ENCODE measurements at places on chromosomes 3 and 15. TPM values are rescaled to one million over a fixed set of nuclear protein-coding genes. Genes with fewer than 3 reads are reported as not detected.

- peak; percentile 71 for DNase-seq
Observed at GRCh38 chr15:67607959-67608637, 65.6 kb downstream of the MAP2K5 start.

Gene CKMT1B
- total RNA-seq: 227 TPM

GRCh38 chr3:172675441-172676193 lies 35.2 kb downstream of the NCEH1 start:
- no peak for DNase-seq

DNA sequence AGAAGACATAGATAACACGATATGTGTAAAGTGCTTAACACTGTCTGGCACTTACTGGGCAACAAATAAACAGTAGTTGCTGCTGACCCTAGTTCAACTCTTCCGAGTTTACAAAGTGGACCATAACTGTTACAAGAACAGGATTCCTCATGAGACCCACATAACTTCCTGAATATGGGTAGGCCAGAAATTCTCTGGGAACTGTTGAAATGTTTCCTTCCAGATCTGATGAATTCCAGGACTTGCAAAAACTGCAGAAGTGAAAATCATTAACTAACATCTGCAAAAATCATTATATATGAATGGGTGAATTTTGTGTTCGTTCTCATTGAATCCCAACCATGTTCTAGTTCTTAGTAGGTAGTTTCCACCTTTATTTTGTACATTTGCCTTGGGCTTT lies 181.7 kb upstream of the MME start:
- no peak for DNase-seq

Gene STAB1
- 41.1 TPM for total RNA-seq

DNA sequence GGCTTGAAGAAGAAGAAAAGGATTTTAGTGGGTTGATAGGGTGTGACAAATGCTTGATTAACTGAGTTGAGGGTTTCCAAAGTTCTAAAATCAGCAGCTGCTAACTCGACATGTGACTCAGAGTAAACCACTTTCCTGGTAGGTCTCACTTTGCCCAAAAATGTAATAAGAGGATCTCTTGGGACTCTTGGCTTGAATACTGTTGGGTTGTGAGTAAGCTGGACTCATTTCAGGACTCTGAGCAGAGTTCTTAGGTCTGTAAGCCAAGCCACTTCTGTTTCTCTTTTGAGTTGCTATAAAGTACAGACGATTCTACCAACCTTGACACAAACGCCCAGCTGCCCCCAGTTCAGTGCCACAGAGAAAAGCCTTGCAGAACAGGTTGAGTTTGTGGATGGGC lies 241.1 kb downstream of the ZNF621 start:
- no peak for DNase-seq

DNA sequence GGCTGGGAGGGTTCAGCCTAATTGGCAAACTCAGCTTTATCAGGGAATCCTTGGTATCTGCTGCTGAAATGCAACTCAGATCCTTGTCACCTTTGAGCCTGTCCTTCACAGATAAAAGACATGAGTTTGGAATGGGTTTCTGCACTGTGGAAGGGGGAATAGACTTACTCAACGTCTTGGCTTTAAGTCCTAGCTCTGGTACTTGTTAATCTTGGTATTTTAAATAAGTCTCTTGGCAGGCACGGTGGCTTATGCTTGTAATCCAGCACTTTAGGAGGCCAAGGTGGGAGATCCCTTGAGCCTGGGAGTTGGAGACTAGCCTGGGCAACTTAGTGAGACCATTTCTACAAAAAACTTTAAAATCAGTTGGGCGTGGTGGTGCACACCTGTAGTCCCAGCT lies 55.1 kb upstream of the ATOSA start:
- DNase-seq: no peak

Gene ZNF774
- total RNA-seq: 13.7 TPM

Gene KBTBD13
- total RNA-seq: not detected

DNA sequence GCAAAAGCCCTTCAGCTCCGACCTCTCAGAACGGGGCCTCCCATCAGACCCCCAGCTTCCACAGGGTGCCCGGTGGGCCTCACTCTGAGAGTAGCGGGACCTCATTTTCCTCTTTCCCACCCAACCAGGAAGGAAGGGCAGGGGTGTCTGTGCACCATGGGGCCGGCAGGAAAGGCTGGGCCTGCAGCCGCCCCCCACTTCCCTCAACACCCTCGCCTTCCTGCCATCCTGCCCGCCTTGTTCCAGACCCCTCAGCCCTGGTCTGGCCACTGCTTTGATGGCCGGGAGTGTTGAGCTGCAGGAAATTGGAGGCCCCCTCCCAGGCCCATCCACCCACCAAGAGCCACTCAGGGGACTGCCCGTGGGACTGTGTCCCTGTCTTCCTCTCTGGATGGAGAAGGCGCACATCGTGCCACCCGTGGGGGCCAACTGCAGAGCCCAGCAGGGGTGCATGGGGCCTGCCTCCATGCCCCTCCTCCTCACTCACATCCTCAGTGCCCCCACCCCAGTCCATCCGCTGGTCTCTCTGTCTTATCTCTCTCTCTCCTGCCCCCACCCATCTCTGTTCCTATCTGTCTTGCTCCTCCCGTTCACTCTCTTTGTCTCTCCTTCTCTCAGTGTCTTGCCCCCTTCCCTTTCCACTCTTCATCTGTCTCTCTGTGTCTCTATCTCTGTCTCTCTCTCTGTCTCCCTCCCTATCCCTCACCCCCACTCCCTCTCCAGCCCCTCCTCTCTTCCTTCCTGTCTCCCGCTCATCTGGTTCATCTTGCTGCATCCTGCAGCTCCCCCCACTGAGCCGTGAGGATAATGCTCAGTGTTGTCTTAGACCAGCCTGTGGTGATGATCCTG lies 1.8 kb upstream of the PLXND1 start:
- DNase-seq: no peak

DNA sequence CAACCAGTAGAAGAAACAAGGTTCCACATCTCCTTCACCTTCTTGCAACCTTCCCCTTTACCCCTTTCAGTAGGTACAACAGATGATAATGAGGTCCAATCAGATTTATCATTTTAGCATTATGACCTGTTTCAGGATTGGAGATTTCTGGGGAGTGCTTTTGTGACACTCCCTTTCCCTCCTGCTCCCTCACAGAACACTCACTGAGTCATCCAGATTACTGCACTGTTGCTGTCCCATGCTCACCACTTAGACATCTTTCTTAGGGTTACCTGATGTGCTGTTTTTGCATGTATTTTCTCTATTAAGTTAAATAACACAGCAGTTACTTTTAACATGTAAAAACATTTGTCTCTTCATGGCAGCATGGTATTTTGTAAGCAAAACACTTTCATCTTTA lies 118.5 kb downstream of the MFSD1 start:
- no peak for DNase-seq

DNA sequence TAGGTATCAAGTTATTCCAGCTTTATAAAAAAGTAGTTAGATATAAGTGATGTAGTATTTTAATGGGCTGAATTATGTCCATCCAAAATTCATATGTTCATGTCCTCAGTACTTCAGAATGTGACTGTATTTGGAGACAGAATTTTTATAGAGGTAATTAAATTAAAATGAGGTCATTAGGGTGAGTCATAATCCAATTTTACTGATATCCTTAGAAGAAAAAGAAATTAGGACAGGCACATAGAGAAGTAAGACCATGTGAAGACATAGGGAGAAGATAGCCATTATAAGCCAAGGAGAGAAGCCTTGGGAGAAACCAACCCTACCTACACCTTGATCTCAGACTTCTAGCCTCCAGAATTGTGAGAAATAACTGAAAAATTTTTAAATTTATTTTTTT lies 30.3 kb downstream of the RAP2B start:
- no peak for DNase-seq

DNA sequence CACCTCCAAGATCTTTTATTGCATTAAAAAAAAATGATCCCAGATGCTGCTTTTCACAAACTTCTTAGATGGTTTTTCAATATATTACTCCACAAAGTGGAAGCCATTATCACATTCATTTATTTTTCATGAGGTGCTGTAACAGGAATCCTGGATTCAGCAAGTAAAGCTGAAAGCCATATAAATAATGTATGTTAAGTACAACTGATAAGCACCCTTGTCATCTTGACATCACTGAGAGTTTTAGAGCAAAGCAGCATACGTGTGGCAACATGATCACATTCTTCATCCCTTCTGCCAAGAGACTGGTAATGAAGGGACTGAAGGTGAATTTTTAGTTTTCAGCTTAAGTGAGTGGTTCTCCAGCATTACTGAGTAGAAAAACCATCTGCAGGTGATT lies 44.9 kb upstream of the LRRFIP2 start:
- DNase-seq: no peak

- DNase-seq: no peak
Observed at GRCh38 chr15:41465822-41466421, 27.8 kb upstream of the ITPKA start.

DNA sequence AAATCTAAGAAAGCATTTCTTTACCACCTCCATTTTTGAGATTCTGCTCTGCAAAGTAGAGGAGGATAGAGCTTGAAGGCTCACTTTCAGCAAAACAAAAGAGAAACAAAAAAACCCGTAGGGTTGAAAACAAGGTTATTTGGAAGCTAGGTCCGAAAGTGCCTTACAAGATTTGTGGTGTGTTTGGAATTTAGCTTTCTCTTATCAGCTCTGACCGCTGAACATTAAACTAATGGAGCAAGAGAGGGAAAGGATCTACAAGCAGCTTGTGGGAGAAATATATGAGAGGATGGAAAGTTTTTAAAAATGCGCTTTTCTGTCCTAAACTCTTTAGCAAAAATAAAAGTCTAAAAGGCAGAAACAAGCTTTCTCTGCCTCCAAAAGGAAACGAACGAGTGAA lies 545.5 kb downstream of the NTRK3 start:
- no peak for DNase-seq

DNA sequence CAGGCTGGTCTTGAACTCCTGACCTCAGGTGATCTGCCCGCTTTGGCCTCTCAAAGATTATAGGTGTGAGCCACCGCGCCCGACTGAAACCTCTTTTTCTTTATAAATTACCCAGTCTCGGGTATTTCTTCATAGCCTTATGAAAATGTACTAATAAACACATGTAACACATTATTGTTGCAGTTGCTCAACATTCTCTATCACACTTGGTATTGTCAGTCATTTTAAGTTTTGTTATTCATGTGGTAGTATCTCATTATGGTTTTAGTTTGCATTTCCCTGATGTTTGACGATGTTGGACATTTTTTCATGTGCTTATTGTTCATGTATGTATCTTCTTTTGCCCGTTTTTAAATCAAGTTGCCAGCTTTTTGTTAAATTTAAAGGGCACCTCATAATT lies 109.7 kb downstream of the TCF12 start:
- DNase-seq: no peak

- DNase-seq: no peak
Observed at GRCh38 chr3:133441867-133442270, 42.0 kb downstream of the BFSP2 start.

DNA sequence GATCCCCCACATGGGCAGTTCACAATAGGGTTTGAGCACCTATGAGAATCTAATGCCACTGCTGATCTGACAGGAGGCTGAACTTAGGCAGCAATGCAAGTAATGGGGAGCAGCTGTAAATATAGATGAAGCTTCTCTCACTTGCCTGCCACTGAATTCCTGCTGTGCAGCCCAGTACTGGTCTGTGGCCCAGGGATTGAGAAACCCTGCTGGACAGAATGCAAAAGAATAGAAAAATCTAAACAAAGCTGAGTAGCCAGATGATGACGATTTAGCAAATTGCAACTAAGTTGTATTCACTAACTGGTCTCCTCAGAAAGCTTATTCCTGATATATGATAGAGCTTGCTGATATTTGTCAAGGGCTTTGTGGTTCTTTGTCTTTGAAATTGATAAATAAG lies 34.3 kb upstream of the APH1B start:
- DNase-seq: no peak

- no peak for DNase-seq
Observed at GRCh38 chr3:75237477-75237876, 426.7 kb upstream of the FRG2C start.

DNA sequence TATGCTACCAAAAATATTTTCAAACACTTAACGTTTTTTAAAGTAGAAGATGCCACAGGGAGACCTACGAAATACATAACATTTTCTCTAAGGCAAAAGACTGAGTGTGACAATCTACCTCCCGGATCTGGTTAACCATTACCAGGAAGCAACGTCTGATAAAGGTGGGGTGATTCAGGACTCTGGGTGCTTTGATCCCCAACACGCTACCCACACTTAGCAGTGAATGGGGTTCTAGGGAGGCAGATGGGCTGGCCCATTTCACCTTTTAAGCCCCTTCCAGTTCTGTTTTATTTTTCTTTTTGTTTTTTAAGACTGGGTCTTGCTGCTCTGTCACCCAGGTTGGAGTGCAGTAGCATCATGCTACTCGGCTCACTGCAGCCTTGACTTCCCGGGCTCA lies 39.5 kb downstream of the EIF4E3 start:
- DNase-seq: no peak

Gene SCAANT1
- total RNA-seq: not detected

DNA sequence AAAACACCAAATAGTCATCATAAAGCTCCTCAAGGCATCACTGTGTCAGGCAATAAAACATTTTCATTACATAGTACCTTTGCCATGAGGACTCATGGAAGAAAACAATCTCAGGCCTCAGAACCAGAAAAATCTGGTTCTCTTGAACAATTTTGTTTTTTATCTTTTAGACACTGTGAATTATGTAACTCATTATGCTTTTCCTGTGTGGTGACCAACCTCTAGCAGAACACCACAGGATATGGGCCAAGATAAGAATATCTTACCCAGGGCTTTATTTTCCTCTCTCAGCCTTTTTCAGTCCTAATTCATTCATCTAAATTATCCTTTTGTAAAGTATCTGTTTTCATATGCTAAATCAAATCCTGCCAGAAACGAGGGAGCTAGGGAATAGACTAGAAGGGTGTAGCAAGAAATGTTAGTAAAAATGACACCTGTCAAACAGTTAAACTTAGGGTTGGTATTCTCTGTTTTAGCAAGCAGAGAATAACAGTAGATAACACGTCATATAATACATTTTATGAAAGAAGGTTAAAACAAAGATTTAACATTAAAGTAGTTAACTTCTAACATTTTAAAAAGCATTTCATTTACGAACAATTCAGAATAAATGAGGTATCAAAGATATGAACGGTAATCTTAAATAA lies 111.1 kb downstream of the FBXL22 start:
- DNase-seq: no peak

GRCh38 chr3:4508048-4508981 lies 15.2 kb downstream of the ITPR1 start:
- no peak for DNase-seq

- DNase-seq: no peak
Observed at GRCh38 chr3:32184187-32184730, 54.2 kb upstream of the CMTM8 start.

GRCh38 chr3:65871305-65872141 lies 167.2 kb downstream of the MAGI1 start:
- DNase-seq: peak; percentile 70

DNA sequence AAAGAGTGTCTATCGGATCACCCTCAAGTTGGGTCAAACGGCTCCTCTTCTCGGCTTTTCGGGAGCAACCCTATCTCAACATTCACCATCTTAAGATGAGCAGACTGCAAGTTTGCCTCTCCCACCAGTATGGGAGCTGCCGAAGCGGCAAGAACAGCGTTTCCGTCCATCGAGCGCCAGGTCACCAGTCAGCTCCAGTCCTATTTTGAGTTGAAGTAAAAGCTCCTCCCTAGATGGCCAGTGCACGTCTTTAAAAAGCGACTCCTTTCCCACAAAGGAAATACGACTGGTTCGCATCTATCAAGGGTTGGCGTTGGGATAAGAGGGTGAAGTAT lies 369 bp upstream of the U2SURP start:
- no peak for DNase-seq

GRCh38 chr15:60745469-60746061 lies 266.6 kb upstream of the ICE2 start:
- peak; percentile 31 for DNase-seq
